Astrocyte (in vitro differentiated cells and primary cell): ENCODE measurements at places on chromosomes 12 and 14.
A peak's percentile ranks its signal among the peaks of the same experiment; 100 is the strongest.

GRCh38 chr12:93784339-93785086 is 107.3 kb downstream of the CRADD start:
- peak; percentile 93 for DNase-seq

DNA sequence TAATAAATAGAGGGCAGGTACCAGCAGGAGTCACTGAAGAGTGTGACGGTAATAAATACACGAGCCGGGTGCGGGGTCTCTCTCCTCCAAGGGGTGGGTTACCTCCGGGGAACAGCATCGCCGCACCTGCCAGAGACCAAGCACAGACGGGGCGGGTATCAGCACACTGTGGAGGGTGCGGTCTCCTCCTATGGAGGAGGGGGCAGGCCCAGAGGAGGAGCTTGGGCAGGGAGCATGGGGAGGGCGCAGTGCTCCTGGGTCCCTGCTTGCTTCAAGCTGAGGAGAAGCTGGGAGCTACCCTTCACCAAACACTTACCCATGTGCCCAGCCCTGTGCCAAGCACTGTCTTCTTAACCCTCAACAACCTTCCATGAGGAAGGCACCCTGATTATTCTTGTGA is 12.8 kb downstream of the PGF start:
- DNase-seq: no peak

DNA sequence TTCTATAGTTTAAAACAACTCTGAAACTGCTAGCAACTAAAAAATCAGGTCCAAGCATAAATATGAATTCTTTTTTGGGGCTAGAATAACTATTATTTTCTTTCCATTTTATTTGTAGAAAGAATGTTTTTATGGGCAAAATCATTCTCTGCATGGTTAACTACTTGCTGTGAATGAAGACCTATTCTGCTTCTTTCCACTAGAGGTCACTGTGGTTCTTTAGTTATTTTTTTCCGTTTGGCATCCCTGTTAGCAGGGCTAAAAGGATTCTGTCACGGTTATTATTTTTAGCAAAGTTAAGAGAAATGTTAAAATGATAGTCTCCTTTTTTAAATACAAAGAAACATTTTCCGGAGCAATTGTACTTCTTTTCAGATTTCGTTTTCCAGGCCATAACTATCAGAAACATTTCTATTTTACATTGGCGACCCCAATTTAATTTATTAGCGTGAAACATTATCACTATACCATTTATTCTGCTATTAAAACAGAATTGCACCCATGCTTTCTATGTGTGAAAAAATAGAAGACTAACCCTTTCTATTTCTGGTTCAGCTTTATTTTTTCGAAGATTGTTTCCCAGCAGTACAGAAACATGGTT is 404.8 kb downstream of the ATP23 start:
- DNase-seq: peak; percentile 32

GRCh38 chr12:95922231-95922630 is 20.2 kb downstream of the CCDC38 start:
- peak; percentile 2 for DNase-seq

- DNase-seq: no peak
These were observed 77.7 kb downstream of the ETV6 start for GRCh38 chr12:11727133-11727664.

DNA sequence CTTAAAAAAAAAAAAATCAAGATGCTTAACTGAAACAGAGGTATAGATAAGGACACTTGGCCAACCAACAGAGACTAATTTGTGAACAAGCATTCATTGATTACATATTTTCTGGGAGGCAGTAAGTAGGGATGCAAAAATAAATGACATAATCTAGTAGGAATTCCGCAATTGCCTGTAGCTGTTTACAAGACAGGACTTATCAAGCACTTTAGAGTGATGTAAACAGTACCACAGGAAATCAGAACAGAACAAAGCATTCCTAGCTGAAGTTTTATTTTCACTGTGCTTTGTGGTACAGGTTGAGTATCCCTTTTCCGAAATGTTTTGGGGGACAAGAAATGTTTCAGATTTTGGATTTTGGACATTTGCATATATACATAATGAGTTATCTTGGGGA is 68.2 kb upstream of the FGD4 start:
- peak; percentile 11 for DNase-seq

- no peak for DNase-seq
These were observed 805.4 kb downstream of the VRK1 start for GRCh38 chr14:97602438-97603117.

DNA sequence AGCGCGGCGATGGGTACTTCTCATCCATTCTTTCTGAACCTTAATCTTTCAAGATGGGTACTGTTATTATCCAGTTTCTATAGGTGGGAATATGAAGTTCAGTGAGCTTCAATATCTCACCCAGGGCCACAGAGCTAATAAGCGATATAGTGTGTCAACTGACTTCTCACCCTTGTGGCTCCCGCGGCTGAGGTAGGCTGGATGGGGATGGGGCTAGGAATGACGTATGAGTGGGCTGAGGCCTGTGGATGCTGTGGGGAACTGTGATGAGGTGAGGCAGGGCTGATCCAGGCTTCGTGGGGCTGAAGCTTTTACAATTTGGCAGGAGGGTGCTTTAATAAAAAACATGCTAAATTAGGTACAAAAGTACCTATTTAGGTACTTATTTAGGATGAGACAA is 32.9 kb upstream of the ATP23 start:
- DNase-seq: no peak

DNA sequence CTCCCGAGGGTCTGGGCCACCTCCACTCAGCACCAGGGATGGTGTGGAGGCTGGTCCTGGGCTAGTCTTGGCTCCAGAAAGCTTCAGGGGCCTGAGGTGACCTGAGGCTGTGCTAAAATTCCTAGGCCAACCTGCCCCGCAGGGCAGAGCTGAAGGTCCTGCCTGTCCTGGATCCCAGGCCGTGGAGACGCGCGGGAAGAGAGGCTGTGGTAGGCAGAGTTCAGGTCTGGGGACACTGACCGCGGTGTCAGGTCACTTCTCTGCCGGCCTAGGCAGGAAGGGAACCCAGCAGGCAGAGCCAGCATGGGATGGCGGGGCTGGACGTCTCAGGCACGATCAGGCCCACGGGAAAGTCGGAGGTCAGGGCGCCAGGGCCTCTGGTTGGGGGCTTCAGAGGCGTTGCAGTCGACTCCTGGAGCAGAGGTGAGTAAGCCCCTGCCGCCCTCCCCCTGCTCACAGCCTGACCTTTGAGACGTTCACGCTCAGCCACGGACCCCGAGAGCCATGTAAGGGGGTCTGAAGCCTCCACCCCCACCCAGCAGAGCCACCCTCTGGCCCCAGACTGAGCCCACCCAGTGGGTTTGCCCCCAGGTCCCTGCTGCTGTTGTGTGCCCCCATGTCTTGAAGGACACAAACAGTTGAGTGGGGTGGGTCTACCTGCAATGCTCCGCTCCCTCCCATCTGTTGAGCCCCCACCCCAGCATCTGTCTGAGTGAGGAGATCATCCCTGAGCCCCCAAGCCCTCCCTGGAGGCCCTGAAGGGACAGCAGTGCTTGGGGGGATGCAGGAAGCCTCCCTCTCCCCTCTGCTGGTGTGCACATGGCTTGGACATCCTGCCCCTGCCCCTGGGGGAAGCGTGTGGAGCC is 142.7 kb downstream of the KIF26A start:
- no peak for DNase-seq

GRCh38 chr12:102948941-102949352 is 8.5 kb upstream of the ASCL1 start:
- no peak for DNase-seq

- no peak for DNase-seq
These were observed 122.7 kb upstream of the LMNTD1 start for GRCh38 chr12:25675808-25676207.

GRCh38 chr14:70832561-70833305 is 23.4 kb upstream of the MAP3K9 start:
- peak; percentile 53 for DNase-seq
